ENCODE measurements at places on chromosomes 1 and 21.
A peak's percentile ranks its signal among the peaks of the same experiment; 100 is the strongest.

DNA sequence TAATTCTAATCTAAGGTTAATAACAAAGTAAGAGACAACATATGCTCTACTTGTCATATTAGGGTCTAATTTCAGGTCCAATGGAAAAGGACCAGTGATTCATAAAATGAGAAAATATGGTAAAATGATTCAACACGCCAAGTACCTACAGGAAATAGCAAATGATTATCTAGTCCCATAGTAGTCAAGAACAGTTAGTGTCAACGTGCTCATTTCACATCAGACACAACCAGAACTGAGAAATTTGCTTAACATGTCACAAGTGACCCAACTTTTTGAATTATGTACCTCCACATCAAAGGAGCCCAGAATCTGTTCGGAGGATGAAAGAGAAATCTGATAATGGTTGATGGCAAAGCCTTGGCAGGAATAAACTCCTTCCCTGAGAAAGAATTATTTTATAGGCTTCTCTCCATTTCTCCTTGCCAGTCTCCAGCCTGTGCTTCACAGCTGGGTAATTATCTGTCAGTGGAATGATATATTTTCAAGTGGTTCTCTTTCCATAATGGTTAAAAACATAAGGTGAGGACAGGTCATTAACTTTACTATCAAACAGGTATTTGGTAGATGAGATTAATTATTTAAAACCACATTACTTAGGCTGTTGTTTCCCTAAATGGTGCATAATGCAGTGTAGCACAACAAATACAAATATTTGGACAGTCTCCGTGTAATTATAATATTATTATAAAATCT lies 83.2 kb downstream of the APP start:
- no peak for DNase-seq

- no peak for DNase-seq
These were observed 27.4 kb downstream of the BACE2 start for GRCh38 chr21:41195311-41195710.

DNA sequence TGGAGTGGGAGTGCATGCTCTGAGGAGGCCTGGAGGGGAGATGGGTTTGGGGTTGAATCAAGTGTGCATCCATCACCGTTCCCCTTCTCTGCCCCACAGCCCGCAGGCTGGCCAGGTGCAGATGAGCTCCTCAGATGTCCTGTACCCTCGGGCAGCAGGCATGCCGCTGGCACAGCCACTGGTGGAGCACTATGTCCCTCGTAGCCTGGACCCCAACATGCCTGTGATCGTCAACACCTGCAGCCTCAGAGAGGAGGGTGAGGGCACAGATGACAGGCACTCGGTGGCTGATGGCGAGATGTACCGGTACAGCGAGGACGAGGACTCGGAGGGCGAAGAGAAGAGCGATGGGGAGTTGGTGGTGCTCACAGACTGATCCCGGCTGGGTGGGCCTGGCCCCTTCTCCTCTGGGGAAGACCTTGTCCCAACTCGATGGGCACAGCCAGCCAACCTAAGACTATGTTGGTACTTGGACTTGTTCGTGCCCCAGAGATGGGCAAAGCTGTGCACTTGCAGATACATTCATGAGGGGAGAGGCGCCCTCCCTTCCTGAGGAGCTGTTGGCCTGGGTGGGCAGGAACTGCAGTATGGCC lies 26.0 kb downstream of the ETNK2 start:
- no peak for DNase-seq

DNA sequence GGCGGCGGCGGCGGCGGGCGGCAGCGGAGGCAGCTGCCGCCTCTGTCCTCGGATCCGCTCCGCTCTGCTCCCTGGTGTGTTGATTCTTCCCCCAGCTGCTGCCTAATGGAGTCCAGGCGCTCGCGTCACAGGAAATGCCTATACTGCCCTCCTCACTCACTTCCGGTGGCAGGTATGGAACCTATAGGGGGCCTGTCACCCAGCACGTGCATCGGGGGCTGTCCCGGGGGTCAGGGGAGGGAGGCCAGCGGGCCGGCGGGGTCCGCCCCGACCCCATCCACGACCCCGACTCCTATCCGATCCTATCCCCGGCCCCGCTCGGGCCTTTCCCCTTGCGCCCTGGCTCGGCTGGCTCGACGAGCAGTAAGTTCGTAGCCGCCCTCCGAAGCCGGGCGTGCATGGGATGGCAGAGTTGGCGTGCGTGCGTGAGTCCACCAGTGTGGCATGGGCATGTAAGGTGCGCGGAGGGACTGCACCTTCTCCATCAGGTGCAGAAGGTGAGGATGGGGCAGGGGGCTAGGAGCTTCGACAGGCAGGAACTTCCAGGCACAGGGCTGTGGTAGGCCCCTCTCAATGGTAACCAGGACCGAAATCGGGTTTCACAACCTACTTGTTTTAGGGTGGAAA lies at the start of gene WDR26:
Gene WDR26 (minus strand): TSS at position 107 of the 627 bp plus-strand sequence.
- DNase-seq: peak; percentile 69

DNA sequence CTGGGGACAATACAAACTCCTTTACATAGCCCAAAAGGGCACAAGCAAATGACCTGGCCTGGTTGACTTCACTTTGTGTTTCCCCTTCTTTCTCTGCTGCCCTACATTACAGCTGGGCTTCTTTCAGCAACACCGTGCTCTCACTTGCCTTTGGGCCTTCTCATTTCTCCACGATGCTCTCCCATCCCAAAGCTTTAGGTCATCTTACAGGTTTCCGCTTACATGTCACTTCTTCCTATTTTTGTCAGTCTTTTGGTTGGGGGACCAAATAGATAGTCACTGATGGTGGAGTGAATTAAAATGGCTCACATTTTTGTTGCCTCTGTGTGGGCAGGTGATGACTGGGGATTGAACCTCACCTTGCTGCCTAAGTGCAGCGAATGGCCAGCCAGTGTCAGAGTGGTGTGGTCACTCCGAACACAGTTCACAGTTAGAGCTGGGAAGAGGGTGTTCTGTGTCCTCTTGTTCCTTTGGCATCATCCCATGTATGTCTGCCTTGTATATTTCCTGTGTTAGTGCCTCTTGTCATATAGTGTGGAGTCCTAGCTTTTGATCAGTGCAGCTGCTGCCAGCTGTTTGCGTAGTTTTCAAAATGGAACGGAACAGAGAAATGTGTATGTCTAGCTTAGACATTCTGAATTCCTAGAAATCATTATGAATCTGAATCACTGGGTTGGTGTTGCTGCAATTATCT lies 134.8 kb downstream of the NOS1AP start:
- no peak for DNase-seq

DNA sequence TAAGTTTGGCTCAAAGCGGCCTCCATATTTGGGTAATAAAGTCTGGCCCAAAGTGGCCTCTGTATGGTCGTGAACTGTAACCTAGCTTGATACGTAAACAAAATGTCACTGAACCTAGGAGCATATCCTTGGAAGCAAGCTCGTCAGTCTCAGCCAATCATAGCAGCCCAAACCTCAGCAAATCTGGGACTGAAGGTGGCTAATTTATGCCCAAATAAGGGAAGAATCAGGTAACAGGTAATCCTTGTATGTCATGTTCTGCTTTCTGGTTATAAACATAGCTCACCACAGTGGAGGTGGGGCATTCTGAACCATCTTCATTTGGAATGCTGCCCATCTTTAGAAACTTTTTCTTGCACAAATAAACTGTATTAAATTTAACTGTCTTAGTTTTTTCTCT lies 281.1 kb downstream of the TTLL7 start:
- no peak for DNase-seq

- no peak for DNase-seq
These were observed 4.9 kb upstream of the BACE2 start for GRCh38 chr21:41163091-41163490.

DNA sequence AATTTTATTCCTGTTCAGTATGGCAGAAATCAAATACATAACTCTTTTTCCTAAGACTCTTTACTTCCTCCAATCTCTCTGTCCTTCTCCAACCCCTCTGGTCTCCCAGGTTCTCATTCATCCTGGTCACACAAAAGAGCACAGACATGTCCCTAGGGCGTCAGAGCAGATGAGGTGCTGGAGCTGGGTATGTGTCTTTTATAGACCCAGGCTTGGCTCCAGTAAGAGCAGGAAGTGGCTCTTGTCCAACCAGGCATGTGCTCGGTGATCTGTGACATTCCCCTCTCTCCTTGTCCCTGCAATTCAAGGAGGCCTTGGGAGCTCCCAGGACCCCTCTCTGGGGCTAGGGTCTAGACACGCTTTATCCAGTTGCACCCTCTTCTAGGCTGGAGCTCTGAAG lies 18.0 kb upstream of the LCE2D start:
- DNase-seq: no peak

- no peak for DNase-seq
These were observed 7.9 kb downstream of the MEF2D start for GRCh38 chr1:156492591-156493080.

GRCh38 chr1:5727871-5728643 lies 264.2 kb downstream of the NPHP4 start:
- no peak for DNase-seq

DNA sequence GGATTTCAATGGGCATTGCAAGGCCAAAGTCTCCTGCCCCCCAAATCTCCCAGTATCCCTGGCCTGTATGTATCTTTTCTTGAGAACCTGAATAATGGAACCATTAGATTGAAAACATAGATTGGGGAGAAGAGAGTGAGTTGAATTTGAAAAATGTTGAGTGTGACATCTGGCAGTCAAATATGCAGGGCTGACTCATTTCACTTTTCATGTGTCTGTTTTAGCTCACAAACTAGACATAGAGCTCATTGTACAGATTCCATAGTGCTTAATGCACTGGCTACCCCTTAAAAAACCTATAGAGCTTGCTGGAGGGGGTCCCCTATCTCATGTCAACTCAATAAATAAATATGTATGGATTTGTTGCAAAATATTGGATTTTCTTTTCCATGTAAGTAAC lies 30.8 kb downstream of the DDR2 start:
- DNase-seq: no peak

GRCh38 chr1:204465546-204466415 lies 28.8 kb downstream of the PIK3C2B start:
- no peak for DNase-seq

- no peak for DNase-seq
These were observed 5.9 kb downstream of the FCGR2A start for GRCh38 chr1:161511018-161511755.

DNA sequence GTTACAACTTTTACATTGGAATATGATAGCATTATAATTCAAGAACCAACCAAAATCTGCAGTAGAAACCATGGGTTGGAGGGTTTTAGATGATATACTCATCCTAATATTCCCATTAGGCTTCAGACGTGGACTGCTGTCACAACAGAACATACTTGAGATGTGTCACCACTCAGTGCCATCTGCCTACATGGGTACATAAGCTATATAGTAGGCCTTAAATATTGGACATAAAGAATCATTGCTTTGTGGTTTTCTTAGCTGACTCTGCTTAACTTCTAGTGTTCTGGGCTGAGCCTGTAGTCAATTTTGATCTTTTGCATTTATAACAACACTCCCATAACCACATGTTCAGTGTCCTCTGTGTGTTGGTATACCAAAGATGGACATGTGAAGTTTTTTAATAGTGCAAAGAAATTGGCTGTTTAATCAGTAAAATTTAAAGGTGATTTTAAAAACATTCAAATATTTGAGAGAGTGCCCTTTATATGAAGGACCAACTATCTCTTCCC lies 14.2 kb downstream of the RAP1A start:
- no peak for DNase-seq

DNA sequence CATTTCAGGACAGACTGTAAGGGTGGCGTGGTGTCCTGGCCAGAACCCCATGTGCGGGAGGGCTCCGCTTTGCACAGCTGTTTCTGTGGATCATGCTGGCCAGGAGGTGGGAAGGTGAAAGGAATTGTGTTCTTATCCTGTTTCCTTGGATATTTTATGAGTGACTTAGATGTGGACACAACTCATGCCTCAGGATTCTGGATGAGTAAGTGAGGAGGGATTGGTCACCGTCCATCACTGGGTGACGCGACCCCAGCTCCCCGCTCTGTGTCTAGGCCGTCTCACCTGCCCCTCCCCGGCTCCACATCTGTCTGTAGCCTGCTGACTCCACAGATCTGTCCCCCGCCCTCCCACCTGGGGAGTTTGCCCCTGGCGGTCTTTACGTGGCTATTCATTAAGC lies 48.8 kb downstream of the PIK3CD start:
- DNase-seq: no peak

GRCh38 chr1:24236789-24237371 lies 49.8 kb upstream of the IFNLR1 start:
- no peak for DNase-seq

- no peak for DNase-seq
These were observed 89.7 kb downstream of the MAGI3 start for GRCh38 chr1:113479713-113480676.

DNA sequence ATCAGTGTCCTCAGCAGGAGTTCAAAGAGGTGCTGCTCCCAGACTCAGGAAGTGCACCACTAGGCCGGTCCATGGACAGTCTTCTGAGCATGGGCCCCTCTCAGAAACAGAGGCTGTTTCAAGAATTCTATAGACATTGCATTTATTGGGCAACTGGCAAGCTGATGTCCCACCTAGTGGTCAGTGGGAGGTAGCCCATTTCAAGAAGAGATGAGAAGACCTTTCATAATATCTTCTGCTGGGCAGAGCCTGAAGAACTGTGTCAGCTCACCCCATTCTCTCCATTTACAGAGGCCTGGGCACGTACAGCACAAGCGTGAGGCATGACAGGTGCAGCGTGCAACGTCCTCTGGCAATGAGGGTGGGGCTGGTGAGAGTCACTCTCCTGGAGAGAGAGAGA lies 216.0 kb downstream of the DYRK1A start:
- no peak for DNase-seq

DNA sequence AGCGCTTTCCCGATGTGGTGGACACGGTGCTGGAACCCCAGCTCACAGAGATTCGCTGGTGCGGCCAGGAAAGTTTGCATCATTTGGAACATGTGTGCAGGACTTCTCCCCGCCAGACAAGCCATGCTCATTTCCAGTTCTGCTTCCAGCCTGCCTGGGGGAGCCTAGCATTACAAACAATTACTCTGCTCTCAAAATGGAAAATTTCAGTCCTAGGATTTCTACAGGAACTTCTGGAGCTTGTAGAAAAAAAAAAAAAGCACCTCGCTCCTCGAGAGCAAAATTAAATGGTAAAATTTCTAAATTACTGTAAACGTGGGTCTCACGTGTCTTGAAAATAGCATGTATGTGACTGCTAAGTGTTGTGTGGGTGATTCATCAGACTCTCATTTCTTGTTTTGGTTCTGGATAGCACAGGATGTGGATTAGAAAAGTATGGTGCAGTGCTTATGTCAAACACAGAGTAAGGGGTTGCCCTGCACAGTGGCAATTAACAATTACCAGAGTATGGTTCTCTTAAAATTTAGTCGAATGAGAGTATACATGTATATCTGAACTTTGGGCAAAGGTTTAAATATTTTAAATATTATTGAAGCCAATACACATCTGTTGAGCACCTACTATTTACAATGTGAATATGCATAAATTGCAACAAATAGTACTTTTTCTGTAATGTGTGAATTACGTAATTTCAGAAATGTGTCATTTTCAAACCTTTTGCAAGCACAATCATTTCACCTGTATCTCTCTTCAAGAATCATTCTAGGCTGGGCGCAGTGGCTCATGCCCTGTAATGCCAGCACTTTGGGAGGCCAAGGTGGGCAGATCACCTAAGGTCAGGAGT lies 61.8 kb upstream of the PTGFRN start:
- DNase-seq: no peak

- no peak for DNase-seq
These were observed 62.0 kb upstream of the RASAL2 start for GRCh38 chr1:178031856-178032320.

GRCh38 chr1:8598060-8598724 lies 219.2 kb downstream of the RERE start:
- no peak for DNase-seq
